NCI-H1436 treated with DMSO at 0.1 percent for 48 hours (cell line): ENCODE measurements at places on chromosomes 11 and 22.

DNA sequence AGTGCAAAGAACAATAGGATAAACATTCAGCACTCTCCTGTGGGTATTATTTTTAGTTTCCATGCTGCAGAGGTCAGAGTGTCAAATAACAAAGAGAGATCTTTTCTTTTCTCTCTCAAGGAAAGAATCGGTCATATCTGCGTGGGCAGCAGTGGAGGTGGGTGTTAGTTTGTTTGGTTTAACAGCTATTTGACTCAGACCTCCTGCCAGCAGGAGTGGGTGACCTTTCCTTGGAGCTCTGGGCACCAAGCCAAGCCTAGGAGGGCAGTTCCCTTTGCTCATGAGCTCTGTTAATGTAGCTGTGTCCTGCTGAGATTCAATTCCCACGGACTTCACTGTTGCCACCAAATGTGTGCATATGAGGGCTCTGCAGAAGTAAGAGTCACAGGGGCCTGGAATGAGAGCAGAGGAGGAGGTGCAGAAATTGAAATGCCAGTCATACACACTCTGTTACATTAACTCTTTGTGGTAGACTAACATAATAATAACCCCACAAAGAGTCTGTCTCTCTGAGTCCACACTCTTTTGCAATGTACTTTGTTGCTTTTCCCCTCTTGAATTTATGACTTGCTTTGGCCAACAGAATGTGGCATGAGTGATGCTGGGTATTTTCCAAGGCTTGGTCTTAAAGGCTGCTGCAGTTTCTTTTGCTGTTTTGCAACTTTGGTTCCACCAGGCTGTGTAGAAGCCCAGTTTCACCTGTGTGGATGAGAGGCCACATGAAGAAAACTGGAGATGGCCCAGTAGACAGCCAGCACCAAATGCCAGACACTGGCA is 76.0 kb upstream of the GRK3 start:
- DNase-seq, result no peak

DNA sequence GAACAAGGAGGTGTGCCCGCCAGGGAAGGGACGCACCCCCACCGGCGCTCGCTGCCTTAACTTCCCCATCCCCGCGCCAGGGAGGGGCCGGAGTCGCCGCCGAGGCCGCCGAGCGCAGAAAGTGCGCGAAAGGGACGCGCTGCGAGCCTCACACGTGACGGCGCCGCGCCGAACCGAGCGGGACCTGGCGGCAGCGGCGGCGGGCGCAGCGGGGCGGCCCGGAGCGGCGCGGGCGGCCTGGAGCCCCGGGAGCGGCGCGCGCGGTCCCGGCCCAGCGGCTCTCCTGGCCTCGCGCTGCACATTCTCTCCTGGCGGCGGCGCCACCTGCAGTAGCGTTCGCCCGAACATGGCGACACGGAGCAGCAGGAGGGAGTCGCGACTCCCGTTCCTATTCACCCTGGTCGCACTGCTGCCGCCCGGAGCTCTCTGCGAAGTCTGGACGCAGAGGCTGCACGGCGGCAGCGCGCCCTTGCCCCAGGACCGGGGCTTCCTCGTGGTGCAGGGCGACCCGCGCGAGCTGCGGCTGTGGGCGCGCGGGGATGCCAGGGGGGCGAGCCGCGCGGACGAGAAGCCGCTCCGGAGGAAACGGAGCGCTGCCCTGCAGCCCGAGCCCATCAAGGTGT is at the start of gene SORL1:
TSS of gene SORL1 (plus strand) at position 329 of the 623 bp plus-strand sequence. CDS start at position 347, 18 bp downstream.
- no peak for DNase-seq

- no peak for DNase-seq
These were observed 8.7 kb upstream of the LAYN start for GRCh38 chr11:111531687-111532364.

GRCh38 chr22:27487600-27488452 is 313.7 kb downstream of the MN1 start:
- DNase-seq, result no peak

DNA sequence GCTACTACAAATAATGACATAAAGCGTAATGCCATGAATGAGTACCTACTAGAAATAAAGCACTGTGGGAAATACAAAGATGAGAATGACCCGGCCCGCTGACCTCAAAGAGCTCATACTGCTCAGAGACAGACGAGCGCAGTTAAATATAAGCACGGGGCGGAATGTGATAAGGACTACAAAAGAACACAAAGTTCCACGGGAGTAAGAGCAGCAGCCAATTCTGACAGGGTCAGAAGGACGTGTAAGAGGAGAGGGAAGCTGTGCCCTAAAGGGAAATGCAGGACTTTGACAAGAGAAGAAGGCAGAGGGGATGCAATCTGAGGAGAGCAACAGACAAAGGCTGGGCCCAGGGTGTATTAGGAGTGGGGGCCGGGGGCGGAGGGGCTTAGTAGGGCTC is 314.6 kb downstream of the LARGE1 start:
- DNase-seq, result no peak

GRCh38 chr22:27650572-27650971 is 151.0 kb downstream of the MN1 start:
- no peak for DNase-seq
